ENCODE measurements at places on chromosomes 7 and 10.

- DNase-seq: no peak
These were observed 56.2 kb downstream of the COL17A1 start for GRCh38 chr10:104029521-104029860.

DNA sequence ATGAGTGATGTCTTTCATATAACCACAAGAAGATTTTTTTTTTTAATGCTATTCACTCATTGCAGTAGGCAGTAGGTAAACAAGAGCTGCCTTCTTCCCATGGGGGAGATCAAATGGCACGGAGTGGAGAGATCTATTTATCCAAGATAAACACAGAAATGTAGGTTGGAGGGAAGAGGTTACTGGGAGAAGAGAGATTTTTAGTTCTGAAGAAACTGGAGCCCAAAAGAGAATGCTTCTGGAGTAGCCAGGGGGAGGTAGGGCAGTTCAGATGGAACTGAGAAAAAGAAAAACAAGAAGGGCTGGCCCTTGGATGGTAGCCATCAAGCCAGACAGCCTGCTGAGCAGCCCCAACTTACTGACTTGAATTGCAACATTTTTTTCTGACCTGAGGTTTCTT, 270.1 kb upstream of the TPK1 start:
- DNase-seq: peak; percentile 95

- no peak for DNase-seq
These were observed 5.1 kb upstream of the ZNF775 start for GRCh38 chr7:150374026-150374425.

DNA sequence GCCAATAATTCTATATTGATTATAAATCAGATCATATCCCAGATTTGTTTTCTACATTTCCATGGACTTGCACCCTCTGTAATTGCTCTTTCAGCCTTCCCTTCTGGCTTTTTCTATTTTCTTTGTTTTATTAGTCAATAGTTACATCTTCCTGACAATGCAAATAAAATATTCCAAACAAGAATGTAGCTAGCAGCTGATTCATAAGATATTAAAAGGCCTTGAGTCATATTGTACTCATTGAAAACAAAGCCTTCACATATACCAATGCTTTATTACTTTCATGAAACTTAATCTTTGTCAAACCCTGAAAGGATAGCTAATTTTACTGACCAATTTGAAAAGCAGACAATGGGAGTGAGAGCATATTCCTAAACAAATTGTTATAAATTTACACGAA, 10.7 kb upstream of the SFMBT2 start:
- no peak for DNase-seq

DNA sequence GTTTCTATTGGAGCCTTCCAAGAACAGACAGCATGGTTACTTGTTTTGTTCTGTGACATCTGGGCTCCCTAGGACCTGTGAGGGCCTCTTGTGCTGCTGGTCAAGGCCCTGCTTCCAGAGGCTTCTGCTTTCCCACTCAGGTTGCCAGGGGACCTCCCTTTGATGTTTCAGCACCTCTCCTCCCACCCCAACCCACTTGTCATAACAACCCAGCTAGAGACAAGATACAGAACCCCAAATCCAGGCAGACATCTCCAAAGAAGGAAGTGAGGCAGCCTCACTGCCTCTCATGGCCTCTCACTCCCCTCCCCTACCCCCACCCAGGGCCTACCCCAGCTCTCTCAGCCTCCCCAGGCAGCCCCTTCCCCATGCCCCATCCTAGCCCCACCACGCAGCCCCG, 11.3 kb downstream of the NFKB2 start:
- DNase-seq: no peak

- DNase-seq: no peak
These were observed 290.7 kb downstream of the SKIDA1 start for GRCh38 chr10:21234761-21235160.

DNA sequence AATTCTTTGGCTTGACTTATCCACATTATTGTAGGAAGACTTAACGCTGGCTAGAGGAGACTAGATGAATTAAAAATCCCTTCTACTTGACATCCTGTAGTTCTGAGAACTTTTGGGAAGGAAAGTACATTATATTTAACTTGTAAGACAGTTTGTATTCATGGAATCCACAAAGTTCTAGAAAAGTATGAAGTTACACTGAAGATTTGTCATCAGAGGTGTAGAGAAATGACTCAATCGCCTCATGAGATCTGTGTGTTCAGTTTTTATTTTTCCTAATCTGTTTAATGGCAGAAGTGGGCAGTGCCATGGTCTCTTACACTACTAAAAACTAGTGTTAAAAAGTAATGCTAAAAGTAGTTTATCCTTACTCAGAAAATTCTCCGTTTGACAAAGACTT, 89.1 kb upstream of the SMIM30 start:
- DNase-seq: no peak

DNA sequence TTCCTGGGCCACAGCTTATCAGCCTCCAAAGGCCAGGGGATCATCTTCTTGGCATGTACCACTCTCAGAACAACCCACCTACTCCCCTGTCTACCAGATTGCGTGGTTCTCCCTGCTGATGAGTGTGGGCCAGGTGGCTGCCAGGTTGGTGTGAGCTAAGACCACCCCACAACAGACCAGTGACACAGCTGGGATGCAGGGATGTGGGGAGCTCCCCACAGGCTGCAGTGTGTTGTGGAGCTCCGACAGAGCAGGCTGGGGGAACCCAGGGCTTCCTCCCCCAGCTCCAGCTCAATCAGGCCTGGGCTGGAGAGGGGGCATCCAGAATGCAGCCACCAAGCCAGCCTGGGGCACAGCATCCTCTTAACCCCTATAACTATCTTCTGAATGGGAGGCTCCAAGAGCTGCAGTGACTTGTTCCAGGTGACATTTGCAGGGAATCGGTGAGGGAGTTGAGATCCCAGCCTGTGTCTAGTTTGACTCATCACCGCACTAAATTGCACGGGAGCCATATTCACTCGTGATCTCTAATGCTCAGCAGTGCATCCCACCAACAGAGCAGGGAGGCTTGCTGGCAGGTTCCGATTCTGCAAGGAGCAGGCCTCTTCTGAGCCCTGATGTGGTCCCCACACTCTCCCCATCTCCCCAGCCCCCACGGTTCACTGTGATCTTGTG, 596 bp upstream of the GDF2 start:
- DNase-seq: no peak

GRCh38 chr7:148858489-148858888, 25.6 kb downstream of the EZH2 start:
- no peak for DNase-seq

- DNase-seq: no peak
These were observed 74.9 kb upstream of the PPIF start for GRCh38 chr10:79272353-79272752.

DNA sequence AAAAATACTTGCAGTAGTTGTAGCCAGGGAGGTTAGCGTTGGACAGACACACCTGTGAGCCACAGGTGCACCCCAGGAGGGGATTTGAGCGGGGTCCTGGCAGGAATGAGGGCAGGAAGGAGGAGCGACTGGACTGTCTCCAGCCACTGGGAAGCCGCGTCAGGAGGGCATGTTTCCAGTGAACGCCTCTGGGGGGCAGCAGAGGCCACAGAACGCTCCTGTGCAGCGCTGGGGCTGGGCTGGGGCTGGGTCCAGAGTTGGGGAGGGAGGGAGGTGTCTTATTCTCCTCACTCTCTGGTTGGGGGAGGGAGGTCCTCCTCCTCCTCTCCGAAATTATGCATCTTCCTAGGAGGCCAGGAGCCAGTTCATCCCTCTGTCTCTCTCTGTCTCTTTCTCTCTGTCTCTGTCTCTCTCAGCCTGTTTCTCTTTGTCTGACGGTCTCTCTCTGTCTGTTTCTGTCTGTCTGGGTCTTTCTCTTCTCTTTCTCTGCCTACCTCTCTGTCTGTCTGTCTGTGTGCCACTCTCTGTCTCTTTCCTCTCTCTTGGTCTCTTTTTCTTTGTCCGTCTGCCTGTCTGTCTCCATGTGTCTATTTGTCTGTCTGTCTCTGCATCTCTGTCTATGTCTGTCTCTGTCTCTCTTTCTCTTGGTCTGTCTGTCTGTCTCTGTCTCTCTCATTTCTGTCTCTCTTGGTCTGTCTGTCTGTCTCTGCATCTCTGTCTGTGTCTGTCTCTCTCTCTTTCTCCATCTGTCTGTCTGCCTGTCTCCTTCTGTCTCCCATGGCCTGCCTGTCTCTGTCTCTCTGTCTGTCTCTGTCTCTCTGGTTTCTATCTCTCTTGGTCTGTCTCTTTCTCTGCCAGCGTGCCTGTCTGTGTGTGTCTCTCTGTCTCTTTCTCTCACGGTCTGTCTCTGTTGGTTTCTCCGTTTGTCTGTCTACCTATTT, 9.9 kb upstream of the PSMG3 start:
- DNase-seq: peak; percentile 58

DNA sequence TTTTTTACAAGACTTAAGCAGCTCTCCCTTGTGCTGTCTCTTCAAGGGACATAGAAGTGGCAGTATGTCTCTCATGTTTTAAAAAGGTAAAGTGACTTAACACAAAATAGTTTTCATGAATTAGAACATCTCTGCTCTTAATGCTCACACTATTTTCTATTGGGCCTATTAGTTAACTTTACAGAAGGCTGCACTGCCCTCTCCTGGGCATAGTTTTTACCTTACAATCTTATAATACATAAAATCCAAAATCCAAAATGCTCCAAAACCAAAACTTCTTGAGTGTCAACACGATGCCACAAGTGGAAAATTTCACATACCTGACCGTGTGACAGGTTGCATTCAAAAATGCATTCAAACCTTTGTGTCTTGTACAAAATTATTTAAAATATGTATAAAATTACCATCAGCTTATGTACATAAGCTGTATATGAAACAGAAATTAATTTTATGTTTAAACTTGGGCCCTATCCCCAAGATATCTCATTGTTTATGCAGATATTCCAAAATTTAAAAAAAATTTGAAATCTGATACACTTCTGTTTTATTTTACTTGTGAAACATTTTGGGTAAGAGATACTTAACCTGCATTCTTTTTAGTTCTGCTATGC, 25.8 kb downstream of the TES start:
- peak; percentile 53 for DNase-seq

DNA sequence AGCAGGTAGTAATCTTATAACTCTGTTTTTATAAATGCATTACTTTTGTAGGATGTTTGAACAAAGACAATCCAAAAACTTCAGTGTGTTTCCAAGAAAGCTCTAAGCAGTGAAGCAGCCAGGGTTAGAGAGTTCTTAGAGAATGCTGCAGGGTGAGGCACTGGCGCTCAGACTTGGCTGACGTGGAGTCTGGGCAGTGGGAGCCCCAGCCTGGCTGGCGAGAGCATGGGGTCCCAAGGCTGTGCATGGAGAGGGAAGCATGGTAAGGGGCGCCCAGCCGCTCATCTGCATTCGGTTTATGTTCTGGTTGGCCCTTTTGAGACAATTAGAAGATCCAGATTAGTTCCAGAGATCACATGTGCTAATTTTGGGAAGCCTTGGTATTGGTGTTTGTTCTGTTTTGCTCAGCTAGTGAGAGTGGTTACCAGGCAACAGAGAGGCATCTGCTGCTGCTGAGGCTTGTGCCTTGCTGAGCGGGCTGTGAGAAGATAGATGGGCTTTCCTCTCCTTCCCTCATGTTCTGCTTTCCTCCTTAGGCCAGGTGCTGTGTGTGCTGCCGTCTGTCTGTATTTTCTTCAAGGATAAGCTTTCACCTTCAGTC, 10.3 kb downstream of the SUN1 start:
- DNase-seq: no peak

DNA sequence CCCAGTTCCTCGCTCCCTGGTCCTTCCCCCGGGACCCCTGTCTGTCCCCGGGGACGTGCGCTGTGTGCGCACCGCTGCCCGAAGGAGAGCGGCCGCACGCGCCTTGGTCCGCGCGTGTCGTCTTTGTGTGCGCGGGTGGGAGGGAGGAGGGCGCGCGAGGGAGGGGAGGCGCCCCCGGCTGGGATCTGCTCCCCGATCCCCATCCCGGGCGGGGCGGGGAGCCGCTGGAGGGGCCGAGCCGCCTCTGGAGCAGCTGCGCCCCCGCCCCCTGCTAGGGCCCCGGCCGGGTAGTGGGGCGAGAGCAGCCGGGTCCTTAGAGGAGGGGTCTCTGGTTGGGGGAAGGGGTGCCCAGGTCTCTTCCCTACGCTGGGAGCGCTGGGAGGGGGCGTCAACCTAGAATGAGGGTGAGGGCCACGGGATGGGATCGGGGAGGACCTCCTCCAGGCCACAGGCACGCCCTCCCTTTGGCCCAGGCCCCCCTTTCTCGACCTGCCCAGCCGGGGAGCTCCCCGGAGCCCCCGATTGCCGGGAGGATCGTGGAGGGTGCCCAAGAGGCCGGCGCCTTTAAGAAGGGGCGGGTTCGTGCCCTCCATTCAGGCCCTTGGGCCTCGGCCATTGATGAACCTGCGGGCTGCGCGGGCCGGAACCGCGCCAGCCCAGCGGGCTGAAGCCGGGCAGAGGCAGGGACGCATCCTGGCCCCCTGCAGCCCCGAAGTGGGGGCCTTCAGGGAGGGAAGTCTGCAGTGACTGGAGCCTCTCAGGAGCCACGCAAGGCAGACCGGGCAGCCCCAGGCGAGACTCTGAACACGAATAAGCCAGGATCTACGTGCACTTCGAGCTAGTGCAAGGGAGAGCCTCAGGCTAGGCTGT, 678 bp downstream of the SH2B2 start:
- peak; percentile 44 for DNase-seq
